ENCODE measurements at places on chromosomes 7 and 10.

DNA sequence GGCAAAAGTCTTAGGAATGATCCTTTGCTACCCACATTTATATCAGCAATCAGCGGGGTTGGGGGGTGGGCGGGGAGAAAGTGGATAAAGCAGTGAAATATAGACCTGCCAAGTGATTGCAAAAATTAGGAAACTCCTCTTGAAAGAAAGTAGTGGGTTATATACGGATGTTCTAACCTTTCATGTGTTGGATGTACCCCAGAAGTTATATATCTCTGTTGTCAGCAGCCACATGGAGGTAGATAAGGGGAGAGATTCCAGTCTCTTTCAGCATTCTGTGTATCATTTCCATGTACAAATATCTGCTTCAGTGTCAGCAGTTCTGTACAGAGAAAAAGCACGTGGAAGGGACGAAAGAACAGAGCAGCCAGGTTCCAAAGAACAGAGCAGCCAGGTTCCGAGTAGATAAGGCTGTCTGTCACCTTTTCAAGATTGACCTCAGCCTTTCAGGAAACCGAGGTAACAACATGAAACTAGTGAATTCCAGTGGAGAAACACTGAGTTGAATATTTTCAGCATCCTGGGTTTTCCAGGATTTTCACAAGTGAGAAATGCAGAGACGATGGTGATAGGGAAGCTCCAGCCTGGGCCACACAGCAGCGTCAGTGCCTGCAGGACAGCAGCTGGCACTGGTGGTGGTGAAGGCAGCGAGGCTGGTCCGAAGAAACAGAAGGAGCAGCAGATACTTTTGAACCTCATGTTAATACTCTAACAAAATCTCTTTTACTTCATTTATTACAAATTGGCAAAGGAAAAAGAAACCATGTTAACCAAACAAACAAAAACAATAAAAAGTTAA is 212.3 kb downstream of the C7orf25 start:
- no peak for DNase-seq

DNA sequence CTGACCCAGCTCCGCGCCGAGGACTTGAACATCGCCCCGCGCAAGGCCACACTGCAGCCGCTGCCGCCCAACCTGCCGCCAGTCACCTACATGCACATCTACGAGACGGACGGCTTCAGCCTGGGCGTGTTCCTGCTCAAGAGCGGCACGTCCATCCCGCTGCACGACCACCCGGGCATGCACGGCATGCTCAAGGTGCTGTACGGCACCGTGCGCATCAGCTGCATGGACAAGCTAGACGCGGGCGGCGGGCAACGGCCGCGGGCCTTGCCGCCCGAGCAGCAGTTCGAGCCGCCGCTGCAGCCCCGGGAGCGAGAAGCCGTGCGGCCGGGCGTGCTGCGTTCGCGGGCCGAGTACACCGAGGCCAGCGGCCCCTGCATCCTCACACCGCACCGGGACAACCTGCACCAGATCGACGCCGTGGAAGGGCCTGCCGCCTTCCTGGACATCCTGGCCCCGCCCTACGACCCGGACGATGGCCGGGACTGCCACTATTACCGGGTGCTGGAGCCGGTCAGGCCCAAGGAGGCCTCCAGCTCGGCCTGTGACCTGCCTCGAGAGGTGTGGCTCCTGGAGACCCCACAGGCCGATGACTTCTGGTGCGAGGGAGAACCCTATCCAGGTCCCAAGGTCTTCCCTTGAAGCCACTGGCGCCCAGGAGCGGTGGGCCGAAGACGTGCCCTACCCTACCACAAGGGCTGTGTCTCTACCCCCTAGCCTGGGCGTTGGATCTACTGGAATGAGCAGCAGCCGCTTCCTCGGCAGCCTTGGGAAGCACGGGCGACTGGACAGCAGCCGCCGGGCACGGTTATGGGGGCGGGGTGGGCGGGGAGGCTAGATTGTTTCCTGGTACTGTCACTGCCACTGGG is 945 bp downstream of the ADO start:
- DNase-seq: no peak

GRCh38 chr7:96188174-96188581 is 133.7 kb downstream of the SLC25A13 start:
- DNase-seq: no peak

DNA sequence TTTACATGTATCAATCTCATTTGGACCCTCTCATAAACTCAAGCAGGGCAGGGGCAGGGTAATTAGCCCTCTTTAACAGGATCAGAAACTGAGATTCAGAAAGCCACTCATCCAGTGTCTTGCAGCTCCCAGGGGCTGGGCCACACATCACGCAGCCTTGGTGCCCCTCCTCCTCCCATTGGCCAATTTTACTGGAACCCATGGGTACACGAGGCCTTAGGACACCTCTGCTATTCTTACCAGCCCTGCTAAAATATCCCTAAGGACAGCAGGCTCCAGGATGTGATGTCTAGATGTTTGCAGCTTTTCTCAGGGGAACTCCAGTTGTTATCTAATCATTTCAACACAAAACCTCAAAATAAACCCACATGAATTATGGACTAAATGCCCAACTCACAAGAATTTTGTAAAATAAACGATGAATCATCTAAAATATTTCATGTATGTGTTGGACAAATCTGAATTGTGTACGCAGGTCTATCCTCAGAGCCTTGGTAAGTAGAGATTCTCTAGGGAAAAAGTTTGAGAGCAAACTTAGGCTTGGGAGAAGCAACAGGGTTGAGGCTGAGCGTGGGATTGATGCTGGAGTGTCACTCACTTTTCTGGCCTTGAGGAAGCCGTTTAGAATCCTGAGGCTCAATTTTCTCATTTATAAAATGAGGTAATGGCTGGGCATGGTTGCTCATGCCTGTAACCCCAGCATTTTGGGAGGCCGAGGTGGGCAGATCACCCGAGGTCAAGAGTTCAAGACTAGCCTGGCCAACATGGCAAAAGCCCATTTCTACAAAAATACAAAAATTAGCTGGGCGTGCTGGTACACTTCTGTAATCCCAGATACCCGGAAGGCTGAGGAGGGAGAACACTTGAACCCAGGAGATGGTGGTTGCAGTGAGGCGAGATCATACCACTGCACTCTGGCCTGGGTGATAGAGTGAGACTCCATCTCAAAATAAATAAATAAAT is 69.7 kb upstream of the TNS3 start:
- DNase-seq: no peak

DNA sequence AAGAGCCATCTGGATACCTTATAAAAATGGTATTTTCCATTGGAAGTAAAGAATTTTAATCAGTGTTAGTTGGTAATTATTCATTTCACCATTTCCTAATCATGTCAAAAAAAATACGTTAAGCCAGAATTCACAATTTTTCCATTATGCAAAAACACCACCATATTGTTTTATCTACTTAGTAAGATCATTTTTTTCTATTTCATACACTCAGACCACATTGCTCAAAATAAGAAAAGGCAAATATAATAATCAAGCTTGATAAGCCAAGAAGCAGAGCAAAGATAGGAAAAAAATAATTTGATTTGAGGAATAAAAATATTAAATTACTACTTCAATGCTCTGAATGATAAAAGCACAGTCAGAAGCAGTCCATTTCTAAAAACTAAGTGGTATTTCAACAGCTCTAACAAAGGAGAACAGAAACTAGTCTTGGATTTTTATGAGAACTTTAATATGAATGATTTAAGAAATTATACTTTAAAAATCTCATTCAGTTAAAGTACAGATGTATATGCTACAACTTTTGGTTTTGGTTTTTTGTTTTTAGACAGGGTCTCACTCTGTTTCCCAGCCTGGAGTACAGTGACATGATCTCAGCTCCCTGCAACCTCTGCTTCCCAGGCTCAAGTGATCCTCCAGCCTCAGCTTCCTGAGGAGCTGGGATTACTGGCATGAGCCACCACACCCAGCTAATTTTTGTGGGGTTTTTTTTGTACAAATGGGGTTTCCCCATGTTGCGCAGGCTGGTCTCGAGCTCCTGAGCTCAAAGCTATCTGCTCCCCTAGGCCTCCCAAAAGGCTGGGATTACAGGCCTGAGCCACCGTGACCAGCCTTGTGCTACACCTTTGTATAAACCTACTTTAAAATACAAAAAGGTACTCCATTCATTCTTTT is 46.6 kb downstream of the LRRN3 start:
- no peak for DNase-seq

DNA sequence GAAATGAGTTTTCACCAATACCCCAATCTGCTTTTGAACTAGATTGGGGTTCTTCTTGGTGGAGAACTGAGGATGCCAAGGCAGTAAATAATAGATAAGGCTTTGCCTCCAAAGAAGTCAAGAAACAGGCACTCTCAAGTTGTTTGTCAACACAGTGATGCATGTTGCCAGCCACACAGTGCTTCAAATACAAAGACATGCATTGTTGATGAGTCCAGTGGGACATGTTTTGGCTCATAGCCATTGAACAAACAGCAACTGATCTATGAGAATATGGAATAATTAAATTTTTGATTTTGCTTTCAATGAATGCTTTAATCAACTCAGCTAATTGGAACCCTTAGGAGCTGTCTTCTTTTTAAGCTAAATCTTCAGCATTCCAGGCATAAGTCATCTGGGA is 346.4 kb downstream of the THSD7A start:
- no peak for DNase-seq

DNA sequence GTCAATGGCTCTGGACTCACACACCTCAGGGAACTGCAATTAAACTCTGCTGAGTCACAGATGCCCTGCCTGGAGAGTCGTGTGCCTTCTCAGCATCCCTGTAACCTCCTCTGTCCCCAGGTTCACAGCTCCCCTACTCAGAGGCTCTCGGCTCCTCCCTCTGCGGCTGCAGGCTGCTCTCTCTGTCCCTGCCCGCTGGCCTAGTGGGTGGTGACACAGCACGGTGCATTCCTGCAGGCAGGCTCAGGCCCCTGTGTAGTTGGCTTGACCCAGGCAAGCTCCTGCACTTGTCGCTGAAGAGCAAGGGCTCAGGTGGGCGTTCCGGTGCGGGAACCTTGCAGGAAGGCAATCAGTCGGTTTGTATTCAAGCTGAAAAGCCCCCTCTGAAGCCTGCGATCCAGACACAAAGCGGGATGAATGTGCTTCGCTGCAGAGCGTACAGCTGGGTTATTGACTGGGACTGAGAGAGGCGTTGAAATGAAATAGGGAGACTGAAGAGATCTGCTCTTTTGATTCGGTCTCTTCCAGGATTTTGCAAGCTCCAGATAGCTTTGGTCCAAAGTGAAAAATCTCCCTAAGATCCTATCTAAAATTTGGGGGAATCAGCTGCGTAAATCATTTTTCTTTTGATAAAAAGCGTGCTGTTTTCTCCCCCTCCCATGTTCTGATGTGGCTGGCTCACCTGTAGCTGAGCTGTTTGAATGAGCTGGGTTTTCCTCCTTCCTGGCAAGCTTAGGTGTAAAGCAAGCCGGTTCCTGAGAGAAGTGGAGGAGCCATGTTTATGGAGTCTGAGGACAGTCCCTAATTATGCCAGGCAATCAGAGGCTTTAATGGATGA is 208.7 kb upstream of the PHYHIPL start:
- no peak for DNase-seq

- DNase-seq: no peak
Observed at GRCh38 chr10:120386896-120387295, 70.1 kb upstream of the PLPP4 start.

DNA sequence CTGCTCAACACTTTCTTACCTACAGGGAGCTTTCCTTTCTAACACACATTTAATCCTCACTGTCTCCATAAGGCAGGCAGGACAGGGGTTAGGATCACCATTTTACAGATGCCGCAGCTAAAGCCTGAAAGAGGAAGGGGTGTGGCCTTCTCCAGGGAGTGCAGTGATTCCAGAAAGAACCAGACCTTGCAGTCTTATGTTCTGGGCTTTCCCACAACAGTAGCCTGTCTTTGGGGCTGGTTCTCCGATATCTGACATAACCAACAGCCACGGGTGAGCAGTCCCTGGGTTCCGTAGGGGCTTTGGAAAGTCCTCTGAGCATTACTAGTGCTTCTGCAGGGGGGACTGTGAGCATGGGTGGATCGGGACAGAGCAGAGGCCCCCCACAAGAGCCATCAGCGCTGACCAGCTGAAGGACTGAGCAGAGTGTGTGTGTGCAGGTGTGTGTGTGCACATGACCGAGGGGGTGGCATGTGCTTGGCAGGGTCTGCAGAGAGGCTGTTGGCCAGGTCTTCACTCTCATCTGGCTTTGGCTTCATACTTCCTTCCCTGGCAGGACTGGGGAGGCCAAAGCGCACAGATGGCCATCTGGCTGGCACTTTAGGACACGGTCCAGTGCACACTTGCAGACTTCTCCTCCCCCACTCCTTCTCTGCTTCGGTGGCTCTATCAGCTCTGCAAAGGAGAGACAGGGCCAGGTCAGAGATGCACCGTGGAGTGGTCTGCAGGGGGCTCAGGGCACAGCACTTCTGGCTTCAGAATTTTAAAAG is 400.3 kb downstream of the RPS24 start:
- no peak for DNase-seq

- DNase-seq: no peak
Observed at GRCh38 chr7:129452589-129453231, 18.5 kb downstream of the STRIP2 start.
